ENCODE measurements at places on chromosomes 11 and 22.

- DNase-seq = no peak
These were observed 492.4 kb upstream of the CCDC90B start for GRCh38 chr11:83778596-83778995.

GRCh38 chr22:46563381-46564083, 26.1 kb upstream of the CELSR1 start:
- DNase-seq = peak; percentile 73

GRCh38 chr22:38872831-38873248, 824 bp upstream of the CBX6 start:
- DNase-seq = no peak

GRCh38 chr11:3810951-3811350, 2.6 kb downstream of the PGAP2 start:
- DNase-seq = no peak

DNA sequence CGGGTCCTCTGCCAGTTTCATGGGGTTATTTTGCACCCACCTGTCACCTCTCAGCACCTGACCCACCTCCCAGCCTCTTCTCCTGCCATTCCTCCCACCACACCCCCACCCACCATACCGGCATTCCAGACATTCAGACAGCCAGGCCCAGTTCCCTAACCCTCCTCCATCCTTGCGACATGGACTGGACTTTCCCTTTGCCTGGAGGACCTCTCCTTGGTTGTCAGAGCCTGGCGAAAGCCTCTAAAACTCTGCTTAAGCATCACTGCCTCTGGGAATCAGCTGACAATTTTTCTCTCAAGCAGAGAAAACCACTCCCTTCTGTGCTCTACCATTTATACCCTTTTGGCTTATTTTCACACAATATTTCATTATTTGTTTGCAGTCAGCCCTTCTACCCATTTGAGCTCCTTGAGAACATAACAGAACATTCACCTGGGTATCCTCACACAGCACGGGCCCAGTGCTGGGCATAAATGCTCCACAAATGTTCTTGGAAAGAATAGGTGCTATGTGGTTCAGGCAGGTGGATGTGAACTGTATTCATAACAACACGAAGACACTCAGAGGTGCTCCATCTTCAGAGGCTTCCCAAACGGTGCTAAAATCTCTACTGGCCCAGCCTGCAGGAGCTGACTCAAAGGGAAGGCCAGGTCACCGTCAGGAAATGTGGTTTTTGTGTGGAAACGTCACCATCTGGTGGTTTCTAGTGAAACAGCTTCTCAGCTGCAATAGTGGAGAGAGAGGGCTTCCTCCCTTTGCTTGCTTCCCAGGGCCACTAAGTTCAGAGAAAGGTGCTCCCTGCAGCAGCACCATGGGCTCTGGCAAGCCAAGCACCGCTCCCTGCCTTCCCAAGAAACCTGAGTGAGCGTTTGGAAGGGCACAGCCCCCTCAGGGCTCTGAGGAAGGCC, 10.4 kb downstream of the SPATA19 start:
- DNase-seq = no peak
